ENCODE measurements at places on chromosomes 5 and 9.

GRCh38 chr5:122492675-122493074, 180.6 kb downstream of the SNCAIP start:
- H3K27ac ChIP-seq = no peak overlapping the region
- H3K27me3 ChIP-seq = no peaks in the 10 kb centered on the region
- no peak overlapping the region for H3K4me3 ChIP-seq
- H3K4me1 ChIP-seq = no peaks in the 10 kb centered on the region

DNA sequence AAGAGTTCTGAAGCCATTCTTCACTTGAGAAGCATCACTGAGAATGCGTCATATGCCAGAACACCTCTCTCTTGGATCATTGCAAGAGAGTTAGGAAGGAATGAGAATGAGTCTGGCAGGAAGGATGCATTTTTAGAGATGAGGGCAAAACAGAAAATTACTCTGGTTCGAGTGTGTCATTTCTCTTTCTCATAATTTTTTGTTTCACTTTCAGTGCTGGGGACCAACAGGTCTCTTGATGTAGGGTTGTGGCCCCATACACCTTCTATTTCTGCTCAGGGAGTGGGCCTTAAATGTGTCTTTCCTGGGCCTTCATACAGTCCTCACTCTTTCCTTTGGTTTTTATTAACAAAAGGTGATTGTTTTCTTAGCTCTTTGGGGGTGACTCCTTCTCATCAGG, 302.4 kb downstream of the NR3C1 start:
- H3K4me3 ChIP-seq = peak overlapping the region; percentile 40
- peak overlapping the region; percentile 95 for H3K27ac ChIP-seq
- DNase-seq = no peak
- H3K4me1 ChIP-seq = peaks cover 27% of the 10 kb centered on the region

GRCh38 chr9:27672718-27673117, 99.4 kb upstream of the C9orf72 start:
- H3K4me1 ChIP-seq = peaks cover 2% of the 10 kb centered on the region
- no peak overlapping the region for H3K27ac ChIP-seq
- no peak overlapping the region for H3K4me3 ChIP-seq
- no peaks in the 10 kb centered on the region for H3K27me3 ChIP-seq
- H3K36me3 ChIP-seq = no peaks in the 10 kb centered on the region

GRCh38 chr5:138212828-138213160, 329 bp downstream of the CDC23 start:
- no peak for DNase-seq
- H3K27me3 ChIP-seq = no peaks in the 10 kb centered on the region
- peaks cover 22% of the 10 kb centered on the region for H3K4me1 ChIP-seq
- H3K4me3 ChIP-seq = peak overlapping the region; percentile 100
- peak overlapping the region; percentile 95 for H3K27ac ChIP-seq

- H3K4me3 ChIP-seq = no peak overlapping the region
- no peak overlapping the region for H3K27ac ChIP-seq
- no peak for DNase-seq
- no peaks in the 10 kb centered on the region for H3K27me3 ChIP-seq
Observed at GRCh38 chr5:142839711-142840346, 69.7 kb downstream of the ARHGAP26 start.

DNA sequence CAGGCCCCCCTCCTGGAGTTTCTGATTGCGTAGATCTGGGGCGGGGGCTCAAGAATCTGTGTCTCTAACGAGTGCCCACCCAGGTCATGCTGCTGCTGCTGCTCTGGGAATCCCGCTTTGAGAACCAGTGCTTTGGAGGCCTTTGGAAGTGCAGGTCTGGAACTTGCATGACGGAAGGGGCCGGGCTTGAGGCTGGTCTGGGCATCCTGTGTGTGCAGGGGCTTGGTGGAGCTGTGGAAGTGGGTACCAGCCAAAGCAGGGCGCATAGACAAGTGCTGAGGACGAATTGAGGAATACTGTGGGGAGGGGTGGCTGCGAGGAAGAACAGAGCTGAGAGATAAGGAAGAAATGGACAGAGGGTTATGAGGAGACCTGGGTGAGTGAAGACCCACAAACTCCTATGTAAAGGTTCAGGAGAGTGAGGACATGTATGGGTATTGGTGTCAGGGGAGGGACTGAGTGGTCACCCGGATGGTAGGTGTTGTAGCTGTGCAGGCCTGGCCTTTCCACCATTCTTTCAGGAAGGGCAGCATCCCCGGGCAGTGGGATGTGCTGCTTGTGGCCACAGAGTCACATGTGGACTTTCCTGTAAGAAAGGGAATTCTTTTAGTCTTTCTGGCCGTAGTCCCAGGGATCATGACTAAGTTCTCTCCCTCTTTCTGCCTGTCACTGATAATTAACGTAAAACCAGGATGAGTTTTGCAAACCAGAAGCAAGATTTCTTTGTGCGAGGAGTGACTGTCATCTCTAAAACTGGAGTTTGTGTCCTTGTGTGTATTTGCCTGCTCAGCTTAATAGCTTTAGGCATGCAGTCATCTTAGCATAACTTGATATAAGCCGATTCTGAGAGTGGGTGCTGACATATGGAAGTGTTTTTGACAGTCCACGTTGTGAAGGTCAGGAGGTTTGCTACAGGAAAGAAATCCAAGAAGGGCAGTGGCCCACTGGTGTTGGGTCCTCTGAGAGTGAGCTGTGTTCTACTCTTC, 43.3 kb upstream of the TJP2 start:
- DNase-seq = no peak
- H3K27ac ChIP-seq = no peak overlapping the region
- H3K36me3 ChIP-seq = no peaks in the 10 kb centered on the region
- H3K4me3 ChIP-seq = no peak overlapping the region

DNA sequence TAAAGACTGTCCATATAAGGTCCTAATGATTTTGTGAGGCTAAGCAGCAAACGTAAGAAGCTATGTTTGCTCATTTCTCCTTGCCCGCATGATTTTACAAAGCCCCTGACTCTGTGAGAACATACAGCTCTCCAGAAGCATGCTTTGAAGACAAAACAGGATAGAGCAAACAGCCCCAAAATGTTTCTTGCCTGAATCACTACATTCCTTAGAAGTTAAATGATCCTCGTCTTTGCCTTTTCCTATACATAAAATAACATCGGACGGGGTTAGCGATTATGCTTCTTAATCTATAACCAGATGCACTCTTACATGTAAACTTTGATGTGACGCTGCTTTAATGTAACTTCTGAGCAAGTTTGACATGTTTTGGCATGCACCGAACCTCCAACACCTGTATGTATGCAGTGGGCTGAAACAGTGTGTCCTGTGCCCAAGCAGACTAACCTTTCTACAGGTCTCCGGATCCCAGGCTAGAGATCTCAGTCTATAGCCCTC, 353.7 kb downstream of the CETN3 start:
- H3K27me3 ChIP-seq = no peaks in the 10 kb centered on the region
- H3K36me3 ChIP-seq = no peaks in the 10 kb centered on the region
- DNase-seq = no peak

Measured in activated naive CD8-positive, alpha-beta T cell treated with anti-CD3 and anti-CD28 coated beads for 36 hours (primary cell).